ENCODE measurements at places on chromosomes 5 and 9.

- no peaks in the 10 kb centered on the region for H3K27me3 ChIP-seq
- no peak overlapping the region for H3K27ac ChIP-seq
- peaks cover 5% of the 10 kb centered on the region for H3K4me1 ChIP-seq
- H3K4me3 ChIP-seq = no peak overlapping the region
These were observed 113.3 kb downstream of the PPP2R2B start for GRCh38 chr5:146765089-146765832.

GRCh38 chr5:3787604-3788003 lies 192.0 kb downstream of the IRX1 start:
- H3K4me3 ChIP-seq = no peak overlapping the region
- H3K4me1 ChIP-seq = no peaks in the 10 kb centered on the region
- no peak overlapping the region for H3K27ac ChIP-seq

- H3K27ac ChIP-seq = no peak overlapping the region
- H3K4me3 ChIP-seq = no peak overlapping the region
- H3K36me3 ChIP-seq = no peaks in the 10 kb centered on the region
- peaks cover 6% of the 10 kb centered on the region for H3K4me1 ChIP-seq
These were observed 8.9 kb upstream of the FOXB2 start for GRCh38 chr9:77010527-77010926.

DNA sequence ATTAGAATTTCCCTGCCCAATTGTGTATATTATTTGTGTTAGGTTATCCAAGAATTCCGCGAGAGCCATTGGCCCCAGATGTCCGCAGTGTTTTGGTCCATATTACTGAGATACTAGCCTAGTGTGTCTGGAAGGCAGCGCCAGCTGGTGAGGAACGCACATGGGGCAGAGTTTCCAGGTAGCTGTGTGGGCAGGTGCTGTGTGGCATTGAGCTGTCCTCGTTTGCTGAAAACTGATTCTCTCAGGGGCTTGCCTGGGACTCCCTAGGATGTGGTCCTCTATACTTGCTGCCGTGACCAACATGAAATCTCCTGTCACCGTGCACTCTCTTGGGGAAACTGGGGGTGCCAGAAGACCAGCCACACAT lies 288.7 kb downstream of the FANCC start:
- H3K27ac ChIP-seq = no peak overlapping the region
- no peak for DNase-seq
- no peaks in the 10 kb centered on the region for H3K4me1 ChIP-seq
- no peaks in the 10 kb centered on the region for H3K36me3 ChIP-seq
- no peak overlapping the region for H3K4me3 ChIP-seq

- no peak for DNase-seq
- H3K4me1 ChIP-seq = no peaks in the 10 kb centered on the region
- no peaks in the 10 kb centered on the region for H3K36me3 ChIP-seq
- no peak overlapping the region for H3K4me3 ChIP-seq
These were observed 320.4 kb downstream of the DRD1 start for GRCh38 chr5:175123542-175123941.

GRCh38 chr5:107487056-107487542 lies 183.6 kb downstream of the EFNA5 start:
- no peak overlapping the region for H3K27ac ChIP-seq
- H3K4me3 ChIP-seq = no peak overlapping the region
- peaks cover 4% of the 10 kb centered on the region for H3K27me3 ChIP-seq
- no peaks in the 10 kb centered on the region for H3K36me3 ChIP-seq

DNA sequence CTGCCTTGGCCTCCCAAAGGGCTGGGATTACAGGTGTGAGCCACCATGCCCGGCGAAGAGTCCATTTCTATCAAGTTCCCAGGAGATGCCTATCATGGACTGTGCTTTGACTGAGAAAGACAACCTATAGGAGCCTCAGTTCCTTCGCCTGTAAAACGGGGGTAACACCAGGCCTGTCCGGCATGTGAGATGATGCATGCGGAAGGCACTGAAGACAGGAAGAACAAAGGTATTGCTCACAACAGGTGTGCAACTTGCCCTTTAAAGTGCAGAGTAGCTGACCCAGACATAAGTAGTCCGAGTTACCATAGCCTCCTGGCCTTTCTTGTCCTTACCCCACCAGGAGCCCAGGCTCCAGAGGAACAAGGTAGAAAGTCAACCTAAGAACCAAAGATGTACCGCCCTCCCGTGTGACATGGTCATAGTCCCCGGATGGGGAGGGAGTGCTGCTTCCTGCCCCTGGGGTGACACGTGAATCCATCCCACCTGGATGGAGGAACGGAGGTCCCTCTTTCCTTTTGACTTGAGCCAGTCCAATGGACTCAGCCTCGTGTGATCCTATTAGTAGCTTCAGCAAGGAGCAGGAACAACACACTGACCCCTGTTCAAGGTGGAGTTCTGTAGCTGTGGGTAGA lies 60.3 kb downstream of the HSPA4 start:
- H3K27me3 ChIP-seq = no peaks in the 10 kb centered on the region
- DNase-seq = no peak
- H3K27ac ChIP-seq = no peak overlapping the region
- H3K4me1 ChIP-seq = peaks cover 26% of the 10 kb centered on the region

DNA sequence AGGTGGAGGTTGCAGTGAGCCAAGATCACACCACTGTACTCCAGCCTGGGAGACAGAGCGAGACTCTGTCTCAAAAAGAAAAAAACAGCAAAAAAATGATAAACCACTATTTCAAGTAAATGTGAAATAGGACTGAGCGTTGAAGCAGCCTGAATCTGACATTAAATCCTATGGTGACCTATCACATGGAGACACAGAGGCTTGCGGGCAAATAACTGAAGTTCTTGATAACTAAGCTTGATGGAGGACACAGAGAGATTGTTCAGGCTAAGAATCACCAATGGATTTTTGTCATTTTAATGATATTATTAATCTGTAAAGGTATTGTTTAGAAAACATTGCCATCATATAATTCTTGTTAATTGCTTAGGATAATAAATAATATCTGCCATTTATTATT lies 15.7 kb upstream of the IL6ST start:
- no peak for DNase-seq
- no peak overlapping the region for H3K4me3 ChIP-seq
- H3K36me3 ChIP-seq = no peaks in the 10 kb centered on the region
- H3K4me1 ChIP-seq = peaks cover 40% of the 10 kb centered on the region

- peaks cover 9% of the 10 kb centered on the region for H3K4me1 ChIP-seq
- no peak for DNase-seq
- H3K27ac ChIP-seq = no peak overlapping the region
- H3K36me3 ChIP-seq = peaks cover 53% of the 10 kb centered on the region
These were observed 123.8 kb downstream of the NR3C1 start for GRCh38 chr5:143279698-143280097.

- peaks cover 45% of the 10 kb centered on the region for H3K27me3 ChIP-seq
- peaks cover 9% of the 10 kb centered on the region for H3K4me1 ChIP-seq
- no peaks in the 10 kb centered on the region for H3K36me3 ChIP-seq
- H3K4me3 ChIP-seq = peak overlapping the region; percentile 73
- peak overlapping the region; percentile 78 for H3K27ac ChIP-seq
These were observed 31.7 kb downstream of the PRRX2 start for GRCh38 chr9:129696944-129697655.

DNA sequence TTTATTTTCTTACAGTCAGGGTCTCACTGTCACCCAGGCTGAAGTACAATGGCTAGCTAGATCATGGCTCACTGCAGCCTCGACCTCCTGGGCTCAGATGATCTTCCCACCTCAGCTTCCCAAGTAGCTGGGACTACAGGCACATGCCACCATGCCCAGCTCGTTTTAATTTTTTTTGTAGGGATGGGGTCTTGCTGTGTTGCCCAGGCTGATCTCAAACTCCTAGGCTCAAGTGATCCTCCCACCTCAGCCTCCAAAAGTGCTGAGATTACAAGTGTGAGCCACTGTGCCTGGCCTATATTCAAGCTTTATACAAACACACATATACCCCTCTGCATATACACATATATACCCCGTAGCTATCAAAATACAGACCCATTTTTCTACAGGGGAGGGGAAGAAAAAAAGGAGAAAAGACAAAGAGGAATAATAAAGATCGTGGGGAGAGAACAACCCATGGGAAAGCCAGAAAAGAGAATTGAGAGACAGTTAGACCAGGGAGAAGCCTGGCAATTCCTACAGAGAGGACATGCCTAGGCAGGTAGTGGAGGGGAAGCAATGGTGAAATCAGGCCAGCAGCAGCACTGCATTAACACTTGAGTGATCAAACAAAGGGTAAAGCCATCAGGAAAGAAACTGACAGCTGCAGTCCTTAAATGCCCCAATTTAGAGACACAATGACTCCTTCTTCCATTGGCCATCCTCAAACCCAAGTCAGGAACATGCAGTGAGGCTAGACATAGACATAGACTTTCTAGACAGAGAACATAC lies 102.7 kb downstream of the EFNA5 start:
- peaks cover 18% of the 10 kb centered on the region for H3K4me1 ChIP-seq
- no peak overlapping the region for H3K4me3 ChIP-seq
- H3K36me3 ChIP-seq = no peaks in the 10 kb centered on the region
- H3K27me3 ChIP-seq = peaks cover 26% of the 10 kb centered on the region
- no peak overlapping the region for H3K27ac ChIP-seq

DNA sequence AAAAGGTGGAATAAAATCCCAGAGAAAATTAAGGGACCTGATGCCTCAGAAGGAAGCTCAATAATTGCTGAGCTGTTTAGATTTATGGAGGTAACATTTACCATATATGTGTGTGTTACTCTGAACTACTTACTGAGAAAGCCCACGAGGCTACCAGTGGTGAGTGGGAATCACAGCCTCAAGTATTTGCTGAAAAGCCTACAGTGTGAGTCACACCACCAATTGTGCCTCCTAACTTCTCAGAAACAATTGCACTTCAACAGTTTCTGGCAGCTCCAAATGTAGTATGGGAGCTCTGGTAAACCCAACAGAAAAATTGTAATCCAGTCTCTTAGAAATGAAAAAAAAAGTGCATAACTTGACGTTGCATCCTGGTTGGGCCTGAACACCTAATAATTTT lies 551.6 kb downstream of the PRDM9 start:
- H3K27me3 ChIP-seq = no peaks in the 10 kb centered on the region
- H3K27ac ChIP-seq = no peak overlapping the region
- no peak overlapping the region for H3K4me3 ChIP-seq
- DNase-seq = no peak

DNA sequence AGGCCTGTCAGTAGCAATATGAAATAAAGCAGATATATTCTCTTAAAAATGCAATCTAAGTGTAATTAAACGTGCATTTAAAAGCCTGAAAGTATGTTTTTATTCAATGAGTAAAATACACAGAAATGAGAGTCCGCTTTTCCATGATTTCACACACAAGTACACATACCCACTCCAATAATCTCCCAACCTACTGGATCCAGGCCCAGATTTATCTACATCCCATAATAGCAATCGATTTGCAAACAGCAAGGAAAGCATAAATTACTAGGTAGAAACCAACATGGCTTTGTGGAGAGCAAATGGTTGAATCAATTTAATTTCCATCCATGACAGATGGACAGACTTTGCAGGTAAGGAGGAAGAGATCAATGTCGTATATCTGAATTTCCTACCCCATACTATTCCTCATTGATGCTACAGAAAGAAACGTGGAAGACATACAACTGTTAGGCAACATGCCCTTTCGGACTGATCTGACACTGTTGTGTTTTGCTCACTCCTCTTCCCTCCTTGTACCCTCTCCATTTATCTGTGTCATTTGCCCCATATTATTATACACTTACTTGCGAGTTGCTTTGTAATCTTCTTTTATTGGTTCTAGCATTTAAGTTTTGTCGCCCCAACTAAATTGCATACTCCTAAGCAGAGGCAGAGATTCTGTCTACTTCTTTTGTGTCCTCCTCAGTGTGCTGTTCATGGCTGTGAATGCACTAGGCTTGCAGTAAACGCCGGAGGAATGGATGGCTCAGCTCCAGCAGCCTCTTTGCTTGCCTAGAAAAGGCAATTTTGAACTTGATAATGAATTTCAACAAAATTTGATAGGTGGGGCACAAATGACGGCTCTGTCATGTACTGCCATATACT lies 133.6 kb downstream of the NFIB start:
- no peak overlapping the region for H3K27ac ChIP-seq
- H3K27me3 ChIP-seq = no peaks in the 10 kb centered on the region
- H3K4me1 ChIP-seq = no peaks in the 10 kb centered on the region
- no peak overlapping the region for H3K4me3 ChIP-seq

DNA sequence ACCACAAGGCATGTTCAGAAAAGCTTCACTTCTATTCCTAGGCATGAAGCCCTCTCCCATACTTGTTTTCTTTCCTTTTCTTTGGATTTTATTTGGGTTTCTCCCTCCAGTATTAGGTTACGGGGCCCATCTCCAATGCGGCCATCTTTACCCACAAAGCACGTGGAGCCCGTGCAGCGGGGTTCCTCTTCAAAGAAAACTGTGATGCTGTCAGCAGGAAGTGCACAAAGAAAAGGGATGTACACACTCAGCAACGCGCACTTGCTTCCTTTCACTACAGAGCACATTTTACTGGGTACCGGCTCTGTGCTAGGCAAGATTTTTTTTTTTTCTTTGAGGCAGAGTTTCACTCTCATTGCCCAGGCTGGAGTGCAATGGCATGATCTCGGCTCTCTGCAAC lies 106.6 kb downstream of the COL23A1 start:
- H3K27me3 ChIP-seq = no peaks in the 10 kb centered on the region
- H3K36me3 ChIP-seq = peaks cover 3% of the 10 kb centered on the region
- DNase-seq = peak; percentile 33
- H3K4me1 ChIP-seq = peaks cover 8% of the 10 kb centered on the region

DNA sequence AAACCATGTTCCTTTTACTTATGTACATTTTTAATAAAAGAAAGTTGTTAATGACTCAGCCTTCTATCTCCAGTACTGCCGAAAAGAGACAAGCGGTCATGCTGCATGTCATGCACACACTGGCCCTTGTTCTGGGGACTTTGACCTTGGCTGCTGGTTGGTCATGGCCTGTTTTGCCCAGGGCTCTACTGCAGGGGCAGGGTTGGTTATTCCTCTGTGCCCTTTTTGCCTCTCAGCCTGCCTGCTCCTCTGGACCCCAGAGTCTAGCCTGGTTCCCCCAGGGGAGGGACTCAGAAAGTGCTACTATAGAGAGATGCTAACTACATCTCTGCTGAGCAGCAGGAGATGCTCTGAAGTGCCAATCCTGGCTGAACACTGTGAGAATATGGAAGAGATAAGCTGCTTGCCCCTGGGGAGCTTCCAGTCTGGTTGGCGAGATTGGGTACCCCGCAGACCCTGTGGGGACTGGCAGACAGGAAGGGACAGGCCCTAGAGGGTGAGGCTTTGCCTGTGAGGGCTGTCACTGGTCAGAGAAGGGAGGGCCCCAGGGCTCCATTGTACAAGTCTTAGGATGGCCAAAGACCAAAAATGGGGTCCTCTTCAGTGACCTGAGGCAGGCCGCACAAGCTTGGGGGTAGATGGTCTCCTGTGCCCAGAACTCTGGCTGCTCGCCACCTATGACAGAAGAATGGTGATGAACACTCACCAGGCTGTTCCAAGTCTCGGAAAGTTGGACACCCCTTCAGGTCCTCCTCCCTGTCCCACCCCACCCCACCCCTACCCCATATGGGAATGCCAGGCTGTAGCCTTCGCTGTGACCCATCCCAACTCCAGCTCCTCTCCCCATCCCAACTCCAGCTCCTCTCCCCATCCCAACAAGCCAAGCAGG lies 14.3 kb downstream of the IRF1 start:
- H3K36me3 ChIP-seq = peaks cover 1% of the 10 kb centered on the region
- no peaks in the 10 kb centered on the region for H3K27me3 ChIP-seq
- peak overlapping the region; percentile 35 for H3K27ac ChIP-seq
- no peak for DNase-seq
- peaks cover 83% of the 10 kb centered on the region for H3K4me1 ChIP-seq
